ENCODE measurements at places on chromosomes 3 and 15.

DNA sequence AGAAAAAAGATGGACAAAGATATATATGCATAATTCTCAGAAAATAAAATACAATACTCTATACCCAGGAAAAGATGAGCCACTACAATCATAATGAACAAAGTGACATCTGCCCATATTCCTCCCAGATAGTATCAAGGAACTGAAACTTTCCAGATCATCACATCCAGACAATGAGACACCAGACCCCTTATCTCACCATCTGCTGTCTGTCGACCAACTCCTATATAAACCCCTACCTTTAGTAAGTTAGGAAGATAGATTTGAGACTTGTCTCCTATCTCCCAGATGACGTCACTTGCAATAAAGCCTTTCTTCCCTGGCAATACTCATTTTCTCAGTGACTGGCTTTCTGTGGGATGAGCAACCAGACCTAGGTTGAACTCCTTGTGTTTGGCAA, 1071.6 kb downstream of the PLOD2 start:
- no peak for DNase-seq

DNA sequence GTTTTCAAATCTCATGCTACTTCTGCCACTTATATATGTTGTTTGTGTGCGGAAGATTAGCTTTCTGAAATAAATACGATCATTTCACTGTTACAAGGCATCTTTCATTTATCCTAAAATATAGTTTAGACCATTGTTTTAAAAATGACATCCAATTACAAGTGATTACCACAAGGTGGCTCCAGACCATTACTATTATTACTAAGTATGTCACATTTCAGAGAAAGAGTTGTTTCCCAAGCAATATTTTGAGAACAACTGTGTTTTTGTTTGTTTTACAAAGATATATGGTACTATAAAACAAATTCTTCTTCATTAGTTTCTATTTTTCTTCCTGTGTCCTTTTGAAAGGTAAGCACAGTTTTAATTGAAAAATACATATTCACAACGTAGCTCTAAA, 136.0 kb upstream of the RAP2B start:
- DNase-seq = no peak

- DNase-seq = no peak
Observed at GRCh38 chr3:186532598-186533072, 11.5 kb downstream of the CRYGS start.

- DNase-seq = no peak
Observed at GRCh38 chr3:124887177-124887931, at the start of gene ITGB5. TSS of gene ITGB5 (minus strand) at chr3:124887365. CDS start at chr3:124887000, 365 bp downstream.

GRCh38 chr15:57086857-57087427, 168.5 kb downstream of the TCF12 start:
- no peak for DNase-seq

GRCh38 chr15:42549032-42549491, 424 bp downstream of the HAUS2 start:
- peak; percentile 73 for DNase-seq

- DNase-seq = no peak
Observed at GRCh38 chr3:46460051-46460450, 4.7 kb downstream of the LTF start.

DNA sequence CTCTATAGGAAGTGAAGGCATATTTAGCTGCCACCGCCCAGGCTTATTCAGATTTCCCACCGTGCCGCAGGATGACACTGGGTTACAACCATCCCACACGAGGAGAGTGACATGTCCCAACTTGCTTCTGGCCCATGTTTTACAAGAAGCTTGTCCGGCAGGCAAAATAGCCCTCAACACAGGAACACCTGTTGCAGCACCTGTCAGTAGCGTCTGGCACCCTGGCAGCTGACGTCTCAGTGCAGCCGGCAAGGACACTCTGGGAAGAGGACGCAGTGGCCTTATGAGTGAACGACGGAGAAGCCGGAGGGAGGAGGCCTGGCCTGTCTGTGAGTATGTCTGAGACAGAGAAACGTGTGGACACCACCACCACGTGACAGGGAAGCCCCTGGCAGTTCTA, 32.1 kb downstream of the FAM174B start:
- DNase-seq = peak; percentile 15

GRCh38 chr3:25582242-25582641, 82.5 kb downstream of the TOP2B start:
- no peak for DNase-seq

DNA sequence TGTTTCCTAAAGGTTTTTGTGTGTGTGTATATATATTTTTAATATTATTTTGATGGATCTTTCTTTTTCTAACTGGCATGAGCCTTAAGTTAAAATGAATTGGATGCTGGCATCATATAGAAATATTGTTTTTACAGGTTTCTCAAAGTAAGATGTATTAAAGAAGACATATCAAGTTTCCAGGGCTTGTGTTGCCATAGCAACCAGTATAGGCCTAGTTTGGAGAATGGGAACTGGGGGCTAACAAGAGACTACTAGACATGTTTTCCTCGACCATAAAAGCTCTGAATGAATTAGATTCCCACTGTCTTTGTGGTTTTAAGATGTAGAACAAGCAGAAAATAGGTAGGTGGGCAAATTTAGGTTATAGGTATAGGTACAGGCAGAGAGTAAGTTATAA, 771.4 kb downstream of the TUSC7 start:
- DNase-seq = no peak

DNA sequence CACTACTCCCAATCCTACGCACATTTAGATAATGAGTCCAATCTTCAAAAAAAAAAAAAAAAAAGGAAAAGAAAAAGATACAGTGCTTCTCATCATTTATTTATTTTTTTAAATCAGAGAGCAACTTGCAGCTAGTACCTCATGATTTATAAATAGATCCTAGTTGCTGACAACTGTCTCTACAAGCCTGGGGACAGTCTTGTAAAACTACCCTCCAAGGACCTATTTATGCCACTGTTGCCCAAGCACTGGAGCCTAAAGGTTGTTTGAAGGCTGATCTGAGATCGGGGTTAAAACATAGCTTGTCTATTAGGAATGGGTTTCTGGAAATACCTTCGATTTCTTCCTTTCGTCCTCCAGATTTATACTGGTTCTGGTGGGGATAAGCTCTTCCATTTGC, 14.7 kb downstream of the GABRR3 start:
- DNase-seq = no peak

DNA sequence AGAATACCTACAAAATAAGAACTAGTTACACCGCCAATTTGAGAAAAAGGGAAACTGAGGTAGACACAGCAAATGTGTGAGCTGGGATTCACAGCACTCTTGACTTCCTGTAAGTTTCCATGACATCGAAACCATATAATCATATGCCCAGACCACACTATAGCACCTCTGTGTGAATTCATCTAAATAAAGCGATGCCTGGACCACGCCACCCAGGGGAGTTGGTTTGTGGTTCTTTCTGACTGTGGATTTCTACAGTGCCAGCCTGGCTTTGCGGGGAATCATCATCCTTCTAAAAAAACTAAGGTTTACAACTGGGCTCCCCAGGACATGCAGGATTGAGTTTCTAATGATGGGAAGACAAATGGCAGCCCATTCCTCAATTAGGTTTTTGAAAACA, 23.5 kb upstream of the CA12 start:
- no peak for DNase-seq

DNA sequence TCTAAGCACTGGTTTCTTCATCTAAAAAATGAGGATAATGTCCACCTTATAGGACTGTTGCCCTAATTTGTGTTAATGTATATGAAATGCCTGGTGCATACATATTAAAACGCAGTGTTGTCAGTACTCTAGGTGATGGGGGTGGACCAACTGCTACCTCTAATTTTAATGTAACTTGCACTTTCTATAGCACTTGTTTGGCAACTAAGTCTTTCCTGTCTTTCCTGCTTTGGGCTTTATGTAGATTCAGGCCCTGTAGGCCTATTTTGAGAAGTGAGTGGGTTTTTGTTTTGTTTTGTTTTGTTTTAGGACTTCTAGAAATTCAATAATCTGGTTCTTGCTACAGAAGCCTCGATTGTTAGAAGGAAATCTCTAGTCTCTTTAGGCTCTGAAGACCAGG, 21.2 kb downstream of the SLC7A14 start:
- no peak for DNase-seq

GRCh38 chr15:101057841-101058407, 138.8 kb downstream of the LRRK1 start:
- DNase-seq = no peak

DNA sequence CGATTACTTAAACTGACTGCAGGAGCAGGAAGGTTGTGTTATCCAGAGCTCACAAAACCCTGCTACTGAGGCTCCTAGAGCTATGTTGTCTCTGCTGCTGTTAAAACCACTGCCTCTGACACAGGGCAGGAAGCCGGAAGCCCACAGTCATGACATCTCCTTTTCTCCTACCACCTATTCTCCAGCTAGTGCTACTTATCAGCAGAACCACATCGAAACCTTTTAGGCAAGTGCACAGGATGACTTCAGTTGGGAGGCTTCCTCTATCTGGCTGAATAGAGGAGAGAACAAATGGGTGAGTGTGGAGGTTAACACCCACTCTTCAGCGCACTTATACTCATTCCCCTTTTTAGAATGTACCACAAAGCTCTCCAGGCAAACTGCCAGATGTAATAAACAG, 638.0 kb downstream of the OTOL1 start:
- no peak for DNase-seq

DNA sequence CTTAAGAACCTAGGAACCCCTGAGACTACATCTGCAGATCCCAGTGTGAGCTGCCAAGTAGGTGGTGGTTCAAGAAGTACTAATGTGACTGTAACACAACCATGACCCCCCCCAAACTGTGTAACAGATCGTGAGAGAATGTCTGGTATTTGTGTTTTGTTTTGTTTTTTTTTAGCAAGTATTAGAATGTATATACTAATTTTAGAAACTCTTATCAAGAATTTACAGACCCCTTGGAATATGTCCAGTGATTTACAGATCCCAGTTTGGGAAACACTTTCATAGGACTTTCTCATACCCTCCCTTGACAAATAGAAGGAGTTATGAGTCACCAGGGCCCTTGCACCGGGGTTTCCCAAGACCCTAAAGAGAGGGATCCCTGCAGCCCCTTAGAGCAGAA, 79.8 kb downstream of the SEMA5B start:
- no peak for DNase-seq

DNA sequence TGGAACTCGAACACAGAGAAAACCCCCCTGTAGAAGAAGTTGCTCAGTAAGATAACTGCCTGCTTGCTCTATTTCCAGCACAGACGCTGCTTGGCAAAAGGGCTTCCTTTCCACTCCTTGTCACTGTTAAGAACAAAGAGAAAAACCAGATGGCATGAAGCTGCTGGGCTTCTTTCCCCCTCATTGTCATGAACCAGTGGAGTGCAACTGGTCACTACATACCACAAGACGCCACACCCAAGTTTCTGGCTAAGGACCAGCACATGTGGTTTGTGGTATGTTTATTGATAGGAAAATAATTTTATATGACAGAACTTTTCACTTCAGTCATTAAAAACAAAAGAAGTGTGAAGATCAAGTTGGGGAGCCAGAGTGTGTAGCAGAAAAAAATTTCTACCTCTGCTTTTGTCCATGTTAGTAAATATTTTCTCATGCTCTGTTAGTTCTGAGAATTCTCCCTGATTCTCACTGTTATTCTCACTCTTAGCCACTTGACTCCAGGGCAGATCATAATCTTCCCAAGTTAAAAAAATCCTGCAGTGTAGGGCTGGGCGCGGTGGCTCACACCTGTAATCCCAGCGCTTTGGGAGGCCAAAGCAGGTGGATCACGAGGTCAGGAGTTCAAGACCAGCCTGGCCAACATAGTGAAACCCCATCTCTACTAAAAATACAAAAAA, 37.9 kb downstream of the CLK3 start:
- no peak for DNase-seq

- DNase-seq = no peak
Observed at GRCh38 chr15:78950902-78951840, 6.3 kb upstream of the CTSH start.

DNA sequence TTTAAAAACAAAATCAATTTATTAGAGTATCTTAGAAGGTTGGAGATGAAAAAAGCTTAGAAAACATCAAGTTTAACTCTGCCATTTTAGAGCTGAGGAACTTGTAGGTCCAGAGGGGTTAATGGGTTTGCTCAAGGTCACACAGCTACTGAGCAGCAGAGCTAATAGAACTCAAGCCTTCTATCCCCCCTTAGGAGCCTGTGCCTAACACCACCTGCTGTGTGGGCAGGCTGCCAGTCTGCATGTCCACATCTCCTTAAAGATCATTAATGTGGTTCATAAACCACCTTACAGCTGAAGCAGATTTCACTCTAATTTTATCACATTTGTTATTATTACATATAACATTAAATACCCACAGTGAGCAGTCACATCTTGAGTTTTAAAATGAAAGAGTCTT, 14.1 kb upstream of the SLC35G2 start:
- no peak for DNase-seq

DNA sequence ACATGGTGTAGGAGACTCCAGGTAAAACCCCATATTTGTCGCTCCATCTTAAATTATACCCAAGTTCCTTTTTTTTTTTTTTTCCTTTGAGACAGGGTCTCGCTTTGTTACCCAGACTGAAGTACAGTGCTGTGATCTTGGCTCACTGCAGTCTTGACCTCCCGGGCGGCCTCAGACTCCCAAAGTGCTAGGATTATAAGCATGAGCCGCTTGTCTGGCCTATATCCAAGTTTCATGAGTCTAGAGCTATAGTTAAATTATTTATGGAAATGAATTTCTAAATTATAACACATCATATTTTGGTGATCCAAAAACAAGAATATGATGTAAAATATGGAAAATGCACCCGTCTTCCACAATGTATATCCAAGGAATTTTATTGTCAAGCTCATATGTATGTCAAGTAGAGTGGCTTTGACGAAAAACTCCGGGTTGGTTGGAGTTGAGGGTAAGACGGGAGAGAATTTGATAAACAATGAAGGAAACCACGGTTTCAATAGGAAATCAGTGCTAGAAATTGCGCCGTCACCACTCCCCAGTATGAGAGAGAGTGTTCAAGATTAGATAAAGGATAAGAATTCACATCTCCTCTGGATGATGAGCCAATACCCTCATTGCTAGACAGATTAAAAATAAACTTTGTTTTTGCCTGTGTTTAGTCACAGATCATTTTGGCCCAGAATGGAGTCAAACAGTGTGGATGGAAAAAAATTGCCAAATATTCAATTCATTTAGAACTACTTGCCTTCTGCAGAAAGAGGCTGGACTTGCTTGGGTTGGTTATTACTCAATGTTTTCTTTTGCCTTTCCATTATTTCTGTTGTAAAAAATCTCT, 209.2 kb upstream of the NR2F2 start:
- no peak for DNase-seq

DNA sequence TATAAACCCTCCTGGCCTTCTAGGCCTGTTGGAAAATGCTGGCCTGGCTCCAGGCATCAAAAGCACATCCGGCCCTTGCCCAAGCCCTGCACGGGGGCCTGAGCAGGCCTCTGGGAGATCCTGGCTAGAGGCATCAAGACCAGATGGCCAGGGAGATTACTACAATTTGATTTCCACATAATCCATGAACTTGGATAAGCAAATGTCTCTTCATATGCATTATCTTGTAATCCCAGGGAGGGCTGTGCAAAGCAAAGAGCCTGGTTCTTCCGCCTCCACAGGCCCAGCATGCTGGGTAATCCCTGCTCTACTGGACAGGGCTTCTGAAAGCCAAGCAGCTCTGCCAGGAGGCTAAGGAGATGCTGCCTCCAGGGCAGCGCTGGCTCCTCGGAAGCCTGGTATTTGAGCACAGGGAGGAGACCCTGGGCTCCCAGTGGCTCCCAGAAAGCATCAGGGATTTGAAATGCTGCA, 18.2 kb downstream of the MRPL46 start:
- DNase-seq = no peak

GRCh38 chr3:25037049-25037547, 391.0 kb upstream of the RARB start:
- DNase-seq = no peak
